ENCODE measurements at places on chromosomes 6 and 20. TPM values are rescaled to one million over a fixed set of nuclear protein-coding genes. Genes with fewer than 3 reads are reported as not detected.
A peak's percentile ranks its signal among the peaks of the same experiment; 100 is the strongest.

GRCh38 chr6:45002390-45003105 lies 325.6 kb upstream of the RUNX2 start:
- DNase-seq, result no peak

DNA sequence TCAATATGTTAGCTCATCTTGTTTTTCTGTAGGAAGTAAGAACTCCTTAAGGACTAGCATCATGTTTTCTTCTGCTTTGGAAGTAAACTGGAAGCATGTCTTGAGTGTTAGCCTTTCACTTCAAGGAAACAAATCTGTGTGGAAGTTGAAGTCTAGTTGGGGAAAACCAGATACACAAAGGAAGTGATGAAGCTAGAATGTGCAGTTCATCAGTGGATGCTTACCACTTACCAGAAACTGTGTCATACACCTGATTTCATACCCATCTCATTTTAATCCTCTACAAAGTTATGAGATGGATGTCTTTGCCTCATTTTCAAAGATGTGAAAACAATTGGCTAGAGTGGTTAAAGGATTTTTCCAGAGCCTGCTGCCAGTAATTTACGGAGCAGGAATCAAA lies 75.8 kb downstream of the TMEM170B start:
- no peak for DNase-seq

GRCh38 chr20:1802385-1803060 lies 92.7 kb upstream of the SIRPA start:
- DNase-seq, result peak; percentile 66

- no peak for DNase-seq
These were observed 79.7 kb downstream of the JARID2 start for GRCh38 chr6:15325540-15325955.

GRCh38 chr20:24503352-24503931 lies 34.0 kb downstream of the SYNDIG1 start:
- DNase-seq, result no peak

Gene PDYN
- polyA plus RNA-seq, result not detected

DNA sequence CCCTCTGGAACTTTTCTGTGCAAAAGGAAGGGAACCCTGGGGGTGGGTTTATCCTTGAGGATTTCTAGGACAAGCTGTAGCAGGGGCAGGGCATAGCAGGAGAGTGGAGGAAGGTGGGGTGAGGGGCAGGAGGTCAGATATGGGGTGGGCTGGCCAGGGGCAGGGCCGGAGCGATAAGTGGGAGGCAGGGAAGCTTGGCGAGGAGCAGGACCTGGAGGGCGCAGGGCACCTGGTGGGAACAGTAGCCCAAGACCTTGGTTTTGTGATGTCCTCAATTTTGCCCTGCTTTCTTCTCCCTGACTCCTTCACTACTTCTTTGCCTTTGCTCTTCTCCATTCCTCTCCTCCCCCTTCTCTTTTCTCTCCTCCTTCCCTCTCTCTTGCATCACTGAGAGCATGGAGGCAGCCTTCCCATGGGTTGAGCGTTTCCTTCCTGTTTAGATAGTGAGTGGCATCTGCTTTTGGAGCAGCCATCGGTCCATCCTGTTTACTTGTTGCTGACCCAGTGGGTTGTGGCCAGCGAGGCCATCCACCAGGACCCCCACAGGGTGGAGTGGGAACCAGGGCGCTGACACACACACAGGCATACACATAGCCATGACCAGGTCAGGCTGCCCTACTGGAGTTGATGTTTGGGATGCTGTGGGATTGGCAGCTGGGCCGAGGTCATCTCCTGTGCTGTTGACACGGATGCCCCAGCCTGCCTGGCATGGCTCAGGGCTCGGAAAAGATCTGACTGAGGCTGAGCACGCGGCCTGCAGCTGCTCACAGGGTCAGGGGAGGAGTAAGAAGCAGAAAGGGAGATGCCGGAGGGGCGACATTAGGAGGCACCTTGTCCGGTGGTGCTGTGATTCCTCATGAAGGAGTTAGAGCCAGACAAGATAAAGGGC lies 121.0 kb upstream of the RNF24 start:
- DNase-seq, result no peak

Gene KCNK15
- 0.23 TPM for polyA plus RNA-seq
